ENCODE measurements at places on chromosomes 7 and 10. TPM values are rescaled to one million over a fixed set of nuclear protein-coding genes. Genes with fewer than 3 reads are reported as not detected.

- peaks cover 6% of the 10 kb centered on the region for H3K4me1 ChIP-seq
- no peak overlapping the region for H3K27ac ChIP-seq
- no peaks in the 10 kb centered on the region for H3K27me3 ChIP-seq
These were observed 198.0 kb upstream of the MKI67 start for GRCh38 chr10:128324058-128324827.

DNA sequence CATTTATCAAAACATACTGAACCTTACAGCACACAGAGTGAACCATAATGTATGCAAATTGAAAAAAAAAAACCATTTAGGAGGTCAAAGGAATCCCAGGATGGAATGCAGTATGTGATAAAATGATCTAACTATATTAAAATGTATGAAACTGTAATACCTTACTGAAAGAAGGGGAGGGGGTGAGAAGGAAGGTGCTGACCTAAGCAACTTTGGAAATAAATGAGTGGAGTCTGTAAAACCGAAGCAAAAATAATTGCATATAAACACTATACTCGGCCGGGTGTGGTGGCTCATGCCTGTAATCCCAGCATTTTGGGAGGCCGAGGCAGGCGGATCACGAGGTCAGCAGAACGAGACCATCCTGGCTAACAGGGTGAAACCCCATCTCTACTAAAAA is 69.4 kb downstream of the XPNPEP1 start:
- peaks cover 9% of the 10 kb centered on the region for H3K4me1 ChIP-seq
- no peaks in the 10 kb centered on the region for H3K36me3 ChIP-seq
- H3K27ac ChIP-seq = no peak overlapping the region

- H3K27ac ChIP-seq = no peak overlapping the region
- H3K36me3 ChIP-seq = no peaks in the 10 kb centered on the region
- no peaks in the 10 kb centered on the region for H3K27me3 ChIP-seq
- no peak overlapping the region for H3K4me3 ChIP-seq
- no peaks in the 10 kb centered on the region for H3K4me1 ChIP-seq
- no peak for DNase-seq
These were observed 243.3 kb upstream of the FOXK1 start for GRCh38 chr7:4438723-4439245.

- no peak overlapping the region for H3K27ac ChIP-seq
- H3K4me1 ChIP-seq = peaks cover 20% of the 10 kb centered on the region
- DNase-seq = no peak
- peaks cover 44% of the 10 kb centered on the region for H3K27me3 ChIP-seq
These were observed 2.9 kb downstream of the MLXIPL start for GRCh38 chr7:73621168-73622063.

- no peak for DNase-seq
- H3K4me1 ChIP-seq = no peaks in the 10 kb centered on the region
- no peak overlapping the region for H3K4me3 ChIP-seq
- H3K36me3 ChIP-seq = no peaks in the 10 kb centered on the region
These were observed 1249.6 kb downstream of the XPNPEP1 start for GRCh38 chr10:108673741-108674140.

DNA sequence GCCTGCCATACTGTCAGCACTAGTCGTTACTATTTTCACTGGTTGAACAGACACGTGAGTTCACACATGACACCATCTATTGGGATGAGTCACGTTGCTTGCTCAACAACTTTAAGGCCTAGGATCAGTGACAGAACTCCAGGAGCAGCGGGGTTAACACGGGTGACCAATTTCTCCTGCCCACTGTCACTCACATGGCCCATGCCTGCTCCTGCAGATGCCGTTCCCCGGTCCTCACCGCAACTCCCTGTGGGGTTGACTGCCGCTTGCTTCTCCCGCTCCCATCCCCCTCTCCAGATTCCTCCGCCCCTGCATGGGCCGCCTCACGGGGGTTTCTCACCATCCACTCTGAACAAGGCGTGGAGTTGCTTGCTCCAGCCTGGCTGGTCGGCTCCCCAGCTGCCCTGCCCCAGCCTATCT is 128.2 kb downstream of the TAX1BP1 start:
- no peak overlapping the region for H3K4me3 ChIP-seq
- H3K27me3 ChIP-seq = no peaks in the 10 kb centered on the region

DNA sequence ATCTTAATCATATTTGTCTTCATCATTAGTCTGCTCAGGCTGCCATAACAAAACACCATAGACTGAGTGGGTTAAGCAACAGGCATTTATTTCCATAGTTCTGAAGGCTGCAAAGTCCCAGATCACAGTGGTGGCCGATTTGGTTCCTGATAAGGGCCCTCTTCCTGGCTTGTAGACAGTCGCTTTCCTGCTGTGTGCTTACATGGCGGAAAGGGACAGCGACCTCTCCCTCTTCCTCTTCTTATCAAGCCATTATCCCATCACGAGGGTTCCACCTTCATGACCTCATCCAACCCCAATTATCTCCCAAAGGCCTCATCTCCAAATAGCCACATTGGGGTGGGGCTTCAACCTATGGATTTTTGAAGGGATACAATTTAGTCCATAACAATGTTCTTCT is 84.0 kb downstream of the LYZL1 start:
- DNase-seq = no peak
- no peaks in the 10 kb centered on the region for H3K4me1 ChIP-seq

CFAP58 gene
- 2.3 TPM for total RNA-seq

CYP26C1 gene
- total RNA-seq = 0.11 TPM

TSPAN15 gene
- total RNA-seq = 23.0 TPM
